GM12878 (cell line): ENCODE measurements at places on chromosomes 3 and 15.

DNA sequence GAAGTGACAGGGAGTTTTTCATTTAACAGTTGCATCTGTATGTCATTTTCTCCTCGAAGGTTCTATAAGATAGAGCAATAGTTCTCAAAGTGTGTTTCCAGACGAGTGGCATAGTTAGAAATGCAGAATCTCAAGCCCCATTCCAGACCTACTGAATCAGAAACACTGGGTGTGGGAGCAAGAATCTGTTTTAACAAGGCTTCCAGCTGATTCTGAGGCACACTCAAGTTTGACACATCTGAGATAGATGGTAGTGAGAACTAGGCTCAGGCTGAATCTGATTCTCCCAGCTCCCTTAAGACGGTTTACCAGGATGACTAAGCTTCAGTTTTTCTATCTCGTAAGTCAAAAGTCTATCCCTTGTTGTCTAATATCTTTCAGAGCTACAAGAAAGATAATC is 159.8 kb upstream of the NUDT16 start:
- DNase-seq = no peak

DNA sequence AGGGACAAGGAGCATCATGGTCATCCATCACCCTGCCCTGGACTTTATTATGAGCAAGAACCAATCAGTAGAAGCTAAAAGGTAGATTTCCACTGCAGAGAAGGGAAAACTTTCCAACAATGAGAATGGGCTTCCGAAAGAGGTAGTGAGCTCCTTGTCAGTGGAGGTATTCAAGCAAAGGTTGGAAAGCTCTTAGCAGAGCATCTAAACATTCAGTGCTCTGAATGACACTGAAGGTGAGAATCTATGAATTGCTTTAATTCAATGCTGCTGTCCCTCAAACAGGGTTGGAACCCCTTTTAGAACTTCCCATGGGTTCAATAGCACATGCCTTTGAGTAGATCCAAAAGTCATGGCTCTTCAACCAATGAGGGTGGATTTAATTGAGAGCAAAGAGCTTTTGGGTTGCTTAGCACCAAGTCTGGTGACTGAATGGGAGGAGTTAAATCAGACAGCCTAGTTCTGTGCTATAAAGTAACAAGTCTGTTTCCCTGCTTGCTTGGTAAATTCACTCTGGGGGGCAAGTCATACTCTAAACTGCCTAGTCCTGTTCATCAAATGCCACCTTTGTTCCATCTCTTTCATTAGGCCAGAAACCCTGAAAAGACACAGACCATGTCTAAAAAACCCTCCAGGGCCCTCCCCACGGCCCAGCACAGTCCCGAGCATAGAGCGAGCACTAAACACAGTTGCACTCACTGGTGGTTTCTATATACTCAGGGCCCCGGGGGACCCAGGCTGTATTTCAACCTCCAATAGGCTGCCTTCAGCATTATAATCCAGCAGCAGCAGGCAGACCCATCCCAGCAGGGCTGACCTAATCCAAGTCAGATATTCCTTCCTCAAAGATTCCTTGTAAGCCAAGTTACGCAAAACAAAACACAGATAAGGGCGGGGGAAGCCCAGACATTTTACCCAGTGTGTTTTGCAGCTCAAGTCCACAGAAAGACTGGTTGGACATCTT is 161.2 kb downstream of the MEGF11 start:
- DNase-seq = no peak

GRCh38 chr15:62326460-62327011 is 161.5 kb upstream of the C2CD4B start:
- no peak for DNase-seq

DNA sequence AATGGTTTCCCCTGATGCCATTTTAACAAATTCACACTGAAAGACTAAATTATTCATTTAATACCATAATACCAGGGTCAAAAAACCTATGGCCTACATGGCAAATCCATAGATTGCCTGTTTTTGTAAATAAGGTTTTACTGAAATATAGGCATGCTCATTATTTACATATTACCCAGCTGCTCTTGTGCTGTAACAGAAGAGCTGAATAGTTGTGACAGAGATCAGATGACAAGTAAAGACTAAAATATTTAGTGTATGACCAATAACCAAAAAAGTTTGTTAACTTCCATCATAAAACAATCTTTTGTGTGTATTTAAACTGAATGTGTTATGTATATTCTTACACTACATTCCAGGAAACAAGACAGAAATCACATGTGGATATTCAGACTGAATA is 60.2 kb downstream of the DENND4A start:
- DNase-seq = no peak

DNA sequence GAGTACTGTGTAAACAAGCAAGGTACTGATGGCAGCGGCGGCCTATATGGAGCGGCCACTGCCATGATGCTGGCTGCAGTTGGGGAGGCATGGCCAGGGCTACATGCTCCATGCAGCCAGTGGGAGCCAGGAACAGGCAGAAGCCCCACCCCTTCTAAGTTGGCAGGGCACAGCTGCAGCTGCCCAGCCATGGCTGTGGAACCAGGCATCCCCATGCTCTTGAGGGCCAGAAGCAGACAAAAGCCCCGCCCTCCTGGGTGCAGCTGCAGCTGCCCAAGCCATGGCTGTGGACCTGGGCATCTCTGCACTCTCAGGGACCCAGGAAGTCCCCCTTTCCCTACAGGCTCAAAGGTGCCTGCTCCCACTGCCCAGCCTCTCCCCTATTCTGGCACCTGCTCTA is 150.9 kb downstream of the FMN1 start:
- no peak for DNase-seq

DNA sequence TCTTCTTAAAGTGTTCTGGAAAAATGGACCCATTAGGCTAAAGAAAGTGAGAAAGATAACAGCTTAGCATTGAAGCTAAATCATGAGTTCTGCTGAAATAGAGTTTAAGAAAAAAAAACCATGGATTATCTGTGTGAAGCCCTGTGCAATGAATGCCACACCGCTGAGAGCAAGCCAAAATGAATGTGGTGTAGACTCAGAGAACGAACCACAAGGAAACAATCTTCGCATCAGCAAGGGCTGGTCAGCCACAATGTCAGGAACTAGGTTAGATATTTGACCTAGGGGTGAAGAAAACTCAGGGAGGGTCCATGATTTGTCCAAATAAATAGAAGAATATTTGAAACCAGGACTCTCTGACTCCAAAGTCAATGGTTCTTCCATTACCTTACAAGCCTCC is 91.4 kb upstream of the MEX3B start:
- DNase-seq = no peak

- DNase-seq = peak; percentile 45
Observed at GRCh38 chr3:172087602-172088580, 48.5 kb downstream of the FNDC3B start.

- no peak for DNase-seq
Observed at GRCh38 chr3:143286392-143287010, 166.9 kb downstream of the CHST2 start.

GRCh38 chr15:68962465-68962864 is 32.1 kb downstream of the SPESP1 start:
- DNase-seq = no peak

DNA sequence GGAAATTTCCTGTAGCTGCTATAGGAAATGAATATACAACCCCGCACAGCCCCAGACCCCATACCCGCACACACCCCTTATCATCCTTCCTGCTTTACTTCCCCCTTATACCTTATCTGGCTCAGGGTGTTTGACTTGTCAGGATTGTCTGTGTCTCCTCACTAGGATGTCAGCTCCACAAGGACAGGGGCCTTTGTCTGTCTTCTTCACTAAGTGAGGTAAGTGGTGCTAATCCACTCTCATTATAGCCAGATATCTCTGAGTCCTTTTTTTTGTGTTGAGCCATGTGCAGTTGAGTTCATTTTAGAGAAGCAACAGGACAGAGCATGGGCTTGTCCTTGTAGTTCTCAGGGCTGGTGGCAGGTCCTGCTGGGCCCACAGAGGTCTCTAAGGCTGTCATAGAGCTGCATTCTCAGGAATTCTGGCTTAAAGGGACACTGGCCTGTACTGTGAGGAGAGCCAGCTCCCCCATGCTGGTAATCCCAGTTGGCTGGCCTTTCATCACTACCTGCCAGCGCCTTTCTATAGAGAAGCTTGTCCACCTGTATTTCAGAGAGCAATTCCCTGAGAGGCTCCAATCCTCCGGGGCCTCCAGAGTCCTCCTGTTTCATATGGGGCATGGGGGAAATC is 9.0 kb downstream of the KY start:
- no peak for DNase-seq

DNA sequence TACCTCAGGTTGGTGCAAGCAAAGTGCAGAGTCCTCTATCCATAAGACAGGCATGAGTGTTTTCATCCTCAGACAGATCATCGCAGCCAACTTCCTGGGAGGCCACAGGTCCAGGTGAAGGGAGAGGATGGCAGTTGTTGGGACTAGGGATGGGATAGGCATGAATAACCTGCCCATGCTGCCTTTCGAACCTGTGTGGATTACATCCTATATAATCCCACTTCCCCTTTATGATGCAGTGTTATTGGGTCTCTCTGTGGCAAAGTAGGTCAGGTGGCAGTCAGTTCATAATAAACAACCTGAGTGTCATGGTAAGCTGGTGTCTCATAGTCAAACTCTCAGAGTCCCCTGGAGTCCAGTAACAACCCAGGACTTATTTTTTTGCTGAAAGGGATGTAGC is 40.4 kb downstream of the CCR3 start:
- DNase-seq = no peak
